ENCODE measurements at places on chromosomes 5 and 9.
A peak's percentile ranks its signal among the peaks of the same experiment; 100 is the strongest.

DNA sequence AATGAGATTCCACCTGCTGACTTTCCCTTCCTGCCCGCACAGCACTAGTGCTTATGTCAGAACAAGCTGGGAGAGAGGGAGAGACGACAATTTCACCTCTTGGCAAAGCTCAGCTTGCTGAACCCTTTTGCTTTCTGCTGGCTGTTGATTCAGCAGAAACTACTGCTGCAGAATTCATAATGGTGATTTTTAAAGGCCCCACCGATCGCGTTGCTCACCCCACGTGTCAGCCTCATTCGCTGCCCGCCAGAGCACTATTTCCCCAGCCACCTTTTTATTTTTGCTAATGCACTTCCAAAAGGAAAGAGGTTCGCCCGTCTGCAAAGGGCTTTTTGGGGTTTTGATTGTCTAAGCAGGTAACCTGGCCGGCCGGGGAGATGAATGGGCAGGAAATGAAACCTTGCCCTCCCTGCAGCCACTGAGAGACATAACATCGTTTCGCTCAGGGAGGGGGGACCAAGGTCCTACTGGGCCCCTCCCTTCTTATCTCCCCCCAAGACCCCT lies 1.3 kb downstream of the PPP2R2B start:
- no peak for DNase-seq

DNA sequence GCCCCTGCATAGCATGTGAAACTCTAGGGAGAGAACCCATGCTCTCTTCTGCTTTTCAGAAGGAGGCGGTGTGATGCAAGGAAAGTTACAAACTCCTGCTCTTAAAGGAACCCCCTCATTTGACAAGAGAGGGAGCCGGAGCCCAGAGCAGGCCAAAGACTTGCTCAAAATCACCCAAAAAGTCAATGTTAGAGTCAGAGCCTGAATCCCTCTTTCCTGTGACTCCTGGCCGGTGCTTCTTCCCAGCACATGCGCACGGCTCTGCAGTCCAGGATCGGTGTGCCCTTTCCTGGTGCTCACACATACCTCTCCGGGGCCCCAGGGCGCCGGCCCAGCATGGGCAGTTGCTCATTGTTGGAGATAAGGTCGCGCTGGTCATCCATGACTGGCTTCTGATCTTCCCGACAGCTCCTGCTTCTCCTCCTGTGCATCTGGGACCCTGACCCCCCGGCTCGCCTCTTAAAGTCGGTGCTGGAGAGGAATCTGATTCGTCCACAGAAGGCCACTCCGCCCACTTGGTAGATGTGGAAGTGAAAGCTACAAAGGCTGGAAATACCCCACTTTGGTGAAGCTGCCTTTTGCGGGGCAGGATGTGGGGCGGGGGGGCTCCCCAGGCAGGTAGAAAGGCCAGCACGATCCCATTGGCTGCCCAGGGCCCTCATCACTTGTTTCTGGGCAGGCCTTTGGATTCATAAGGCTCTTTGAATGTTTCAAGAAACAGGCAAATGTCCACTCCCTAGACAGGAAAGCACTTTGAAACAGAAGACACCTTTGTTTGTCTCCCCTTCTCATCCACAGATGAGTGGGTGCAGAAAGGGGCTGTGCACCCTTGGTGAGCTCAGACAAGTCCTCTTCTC lies at the start of gene CD74:
Gene CD74 (minus strand): TSS at position 592 of the 857 bp plus-strand sequence. CDS start 161 bp downstream, at position 431.
- DNase-seq, result peak; percentile 87

GRCh38 chr9:72661401-72662135 lies 140.2 kb downstream of the TMC1 start:
- DNase-seq, result no peak

DNA sequence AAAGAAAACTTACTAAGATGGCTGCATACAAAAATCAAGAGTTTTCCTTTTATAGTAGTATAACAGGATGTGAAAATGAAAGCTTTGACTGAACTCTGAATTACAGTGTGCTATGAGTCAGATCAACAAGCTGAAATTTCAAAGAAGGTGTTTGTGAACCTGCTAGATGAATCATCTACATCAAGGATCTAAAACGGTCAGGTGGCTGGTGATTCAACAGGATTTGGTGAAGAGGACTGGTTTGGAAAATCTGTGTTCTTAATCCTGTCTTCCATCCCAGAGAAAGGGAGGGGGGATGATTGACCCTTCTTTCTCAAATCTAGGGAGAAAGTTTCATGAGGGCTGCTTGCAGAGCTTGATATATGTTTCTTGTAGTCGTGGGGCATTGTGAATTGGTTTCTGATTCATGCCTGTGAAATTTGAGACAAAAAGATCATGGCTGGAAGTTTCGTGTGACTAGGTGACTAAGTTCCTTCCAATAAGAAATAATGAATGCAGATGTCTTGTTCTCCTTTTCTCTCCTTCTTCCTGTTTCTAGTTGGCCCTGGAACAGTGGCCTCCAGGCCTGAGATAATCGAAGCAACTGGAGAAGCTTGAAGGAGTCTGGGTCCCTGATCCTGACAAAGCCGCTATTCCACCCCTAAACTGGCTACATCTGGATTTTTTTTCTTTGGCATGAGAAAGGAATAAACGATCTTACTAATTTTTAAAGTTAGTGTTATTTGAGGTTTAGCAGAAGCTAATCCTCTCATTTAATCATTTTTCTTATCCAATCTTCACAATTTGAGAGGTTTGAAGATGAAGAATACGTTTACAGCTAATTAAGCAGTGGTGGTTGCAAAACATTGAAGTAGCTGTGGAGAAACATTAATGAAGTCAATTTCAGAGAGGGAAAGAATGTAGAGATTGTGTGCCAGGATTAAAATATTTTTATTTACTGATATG lies 67.2 kb downstream of the MRPS30 start:
- no peak for DNase-seq

DNA sequence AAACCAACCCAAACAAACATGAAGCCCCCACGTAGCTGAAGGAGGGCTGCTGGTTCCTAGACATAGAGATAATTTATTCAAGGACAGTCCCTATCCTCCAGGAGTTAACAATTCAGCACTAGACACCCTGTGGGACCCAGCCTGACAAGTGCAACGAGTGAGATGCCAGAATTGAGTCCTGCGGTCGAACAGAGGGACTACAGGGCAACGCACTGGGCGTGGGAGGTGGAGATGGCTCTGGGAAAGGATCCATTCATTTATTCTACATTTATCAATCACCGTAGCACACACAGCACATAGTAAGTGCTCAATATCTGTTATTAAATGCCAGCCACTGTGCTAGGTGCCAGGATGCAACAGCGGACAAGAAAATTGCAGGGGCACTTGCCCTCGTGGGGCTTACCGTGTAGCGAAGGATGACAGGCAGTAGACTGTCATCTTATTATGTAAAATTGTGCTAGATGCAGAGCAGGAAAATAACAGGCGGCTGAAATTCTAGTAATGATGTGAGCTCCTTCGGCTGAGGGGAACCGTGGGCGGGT lies 855 bp upstream of the ARHGAP26 start:
- peak; percentile 31 for DNase-seq

GRCh38 chr5:178542455-178542854 lies 47.7 kb downstream of the COL23A1 start:
- no peak for DNase-seq
